ENCODE measurements at places on chromosomes 1 and 21.

DNA sequence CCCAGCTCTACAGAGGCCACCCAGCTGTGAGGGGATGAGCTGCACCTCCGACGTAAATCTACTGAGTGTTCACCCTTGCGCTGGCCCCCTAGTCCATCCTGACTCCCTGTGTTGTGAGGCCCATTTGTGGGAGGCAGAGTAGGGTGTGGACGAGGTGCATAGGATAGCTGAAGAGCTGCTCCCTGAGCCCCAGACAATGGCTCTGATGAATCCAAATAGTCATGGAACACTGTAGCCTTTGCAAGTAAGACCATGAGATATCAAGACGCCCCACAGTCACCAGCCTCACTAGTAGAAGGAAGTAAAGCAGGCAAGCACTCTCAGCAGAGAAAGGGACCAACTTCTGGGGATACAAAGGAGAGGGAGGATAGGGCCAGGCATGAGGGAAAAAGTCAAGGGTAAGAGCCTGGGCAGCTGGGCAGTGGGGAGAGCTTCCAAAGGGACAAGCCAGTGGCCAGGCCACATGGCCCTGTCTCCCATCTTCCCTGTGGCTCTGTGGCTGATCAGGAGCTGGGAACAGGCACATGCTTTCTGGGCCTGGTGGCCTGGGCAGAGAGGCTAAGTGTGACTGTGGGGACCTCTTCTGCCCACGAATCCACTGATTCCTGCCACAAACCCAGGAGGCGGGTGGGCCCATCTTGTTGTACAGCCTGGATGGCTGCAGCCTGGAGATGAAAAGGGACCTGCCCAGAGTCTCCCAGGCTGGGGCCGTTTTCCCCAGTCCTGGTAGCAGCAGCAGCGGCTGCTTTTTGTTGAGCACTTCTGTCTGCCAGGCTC lies 55.5 kb upstream of the EPS8L3 start:
- DNase-seq, result no peak

DNA sequence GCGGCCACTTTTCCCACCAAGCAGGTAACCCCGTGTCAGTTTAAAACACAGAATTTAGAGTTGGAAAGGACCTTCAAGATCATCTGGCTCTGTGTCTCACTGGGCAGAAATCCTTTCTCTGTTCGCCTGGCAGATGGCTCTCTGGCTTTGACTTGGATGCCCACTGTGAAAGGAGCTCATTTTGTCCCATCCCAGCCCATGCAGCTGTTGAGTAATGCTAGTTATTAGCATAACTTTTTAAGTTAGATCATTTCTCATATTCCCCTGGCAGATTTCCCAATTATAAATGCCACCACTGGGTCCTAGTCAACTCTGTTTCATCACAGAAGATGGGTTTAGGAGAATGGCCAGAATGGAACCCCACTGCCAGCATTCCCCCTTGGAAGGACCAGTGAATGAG lies 55.9 kb downstream of the SLC35F3 start:
- no peak for DNase-seq

- no peak for DNase-seq
Observed at GRCh38 chr21:28798798-28799197, 193.9 kb downstream of the LTN1 start.

DNA sequence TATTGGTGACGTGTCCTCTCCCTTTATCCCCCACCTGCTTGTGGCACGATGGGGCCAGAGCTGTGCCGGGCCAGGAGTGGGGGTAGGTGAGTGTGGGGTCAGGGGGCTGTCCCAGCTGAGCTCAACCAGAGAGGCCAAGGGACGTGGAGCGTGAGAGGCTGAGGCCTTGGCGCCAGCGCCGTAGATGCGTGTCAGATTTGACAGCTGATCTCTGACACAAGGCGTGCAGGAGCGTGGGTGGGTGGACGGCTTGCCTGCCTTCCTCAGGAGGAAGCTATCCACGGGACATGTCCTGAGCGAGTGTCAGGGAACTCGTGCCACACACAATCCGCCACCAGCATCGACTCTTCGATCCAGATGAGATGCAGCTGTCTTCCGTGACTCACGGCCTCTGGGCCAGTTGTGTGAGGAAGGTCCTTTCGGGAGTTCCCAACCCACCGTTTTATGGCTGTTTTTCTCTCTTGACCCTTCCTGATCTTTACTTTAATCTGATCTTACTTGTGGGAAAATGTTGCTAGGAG lies 56.7 kb downstream of the SPSB1 start:
- DNase-seq, result no peak

DNA sequence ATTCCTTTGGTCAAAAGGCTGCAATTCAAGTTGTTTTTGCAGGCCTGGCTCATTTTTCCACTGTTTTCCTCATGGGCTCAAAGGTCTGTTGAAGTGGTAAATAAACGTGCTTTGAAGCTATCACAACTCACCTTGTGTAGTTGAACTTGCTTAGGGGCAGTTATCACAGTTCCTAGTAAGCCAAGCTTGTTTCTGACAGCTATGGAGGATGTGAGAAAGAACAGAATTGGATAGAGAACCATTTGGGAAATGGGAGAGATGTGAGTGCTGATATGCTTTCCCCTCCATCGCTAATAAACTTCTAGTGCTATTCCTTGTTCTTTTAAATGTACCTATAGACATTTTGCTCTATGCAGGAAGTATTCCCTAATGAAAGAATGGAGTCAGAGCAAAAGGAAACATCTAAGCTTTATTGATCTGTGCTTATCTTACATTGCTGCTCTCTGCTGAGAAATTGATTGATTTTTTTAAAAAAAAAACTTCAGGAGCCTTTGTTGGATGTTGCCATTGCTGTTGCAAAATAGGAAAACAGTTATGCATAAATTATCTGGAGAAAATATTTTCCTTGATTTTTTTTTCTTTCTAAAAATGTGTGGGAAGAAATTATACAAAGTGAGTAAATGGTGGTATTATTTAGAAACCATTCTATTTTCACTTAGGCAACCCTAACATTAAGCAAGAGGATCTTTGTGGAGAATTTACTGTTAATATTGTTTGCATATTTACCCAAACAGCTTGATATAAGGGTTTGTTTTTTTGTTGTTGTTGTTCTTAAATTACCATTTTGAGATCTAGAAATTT lies 118.2 kb downstream of the MAGI3 start:
- no peak for DNase-seq

DNA sequence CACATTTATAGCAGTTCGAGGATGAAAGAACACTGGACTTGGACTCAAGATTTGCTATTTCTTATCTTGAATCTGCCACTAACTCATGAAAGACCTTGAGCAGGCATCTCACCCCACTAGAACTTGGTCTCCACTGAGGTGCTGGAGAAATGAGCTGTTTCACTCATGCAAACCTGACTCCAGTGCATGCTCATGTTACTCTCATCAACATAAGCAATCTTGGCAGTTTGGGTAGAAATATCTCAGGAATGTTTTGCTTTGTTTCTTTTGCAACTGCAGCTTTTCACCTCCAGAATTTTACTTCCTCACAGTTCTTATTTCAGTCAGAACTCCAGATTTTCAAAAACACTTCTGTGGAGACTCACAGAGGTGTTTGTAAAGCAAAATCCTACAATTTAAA lies 46.2 kb upstream of the DAB1 start:
- DNase-seq, result no peak

GRCh38 chr21:25328736-25329135 lies 278.5 kb downstream of the MRPL39 start:
- no peak for DNase-seq

GRCh38 chr1:118990513-118991152 lies 2.5 kb upstream of the TBX15 start:
- DNase-seq, result no peak

GRCh38 chr1:160623227-160623633 lies 23.6 kb downstream of the SLAMF1 start:
- peak; percentile 58 for DNase-seq

DNA sequence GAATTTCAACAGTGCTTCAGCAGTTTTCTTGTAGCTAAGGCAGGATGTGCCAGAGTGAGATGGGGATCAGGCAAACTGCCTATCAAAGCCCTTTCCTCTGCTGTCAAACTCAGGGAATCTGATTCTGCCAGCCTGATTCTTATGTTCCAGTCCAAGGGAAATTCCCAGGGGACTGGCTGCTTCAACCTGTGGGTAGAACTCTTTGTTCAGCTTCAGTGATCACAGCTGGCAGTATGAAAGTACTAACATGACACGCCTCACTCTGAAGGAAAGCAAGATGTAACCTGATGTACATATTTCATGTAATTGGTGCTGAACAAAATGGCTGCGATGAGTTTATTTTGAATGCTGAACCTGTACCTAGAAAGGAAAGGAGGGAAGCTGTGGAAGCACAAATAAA lies 40.1 kb upstream of the SLC5A9 start:
- DNase-seq, result no peak

DNA sequence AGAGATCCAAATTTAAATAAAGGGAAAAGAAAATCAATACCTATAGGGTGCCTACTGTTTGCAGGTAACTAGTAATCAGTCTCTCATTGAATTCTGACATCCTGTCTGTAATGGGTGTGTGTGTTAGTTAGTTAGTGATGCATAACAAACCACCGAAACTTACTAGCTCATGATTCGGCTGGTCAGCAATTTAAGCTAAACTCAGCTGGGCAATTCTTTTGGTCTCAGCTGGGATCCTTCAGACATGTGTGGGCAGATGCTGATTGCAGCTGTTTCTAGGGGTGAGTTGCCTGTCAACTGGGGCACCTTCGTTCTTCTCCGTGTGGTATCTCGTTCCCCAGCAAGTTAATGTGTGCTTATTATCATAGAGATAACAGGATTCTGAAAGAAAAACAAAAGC lies 40.2 kb upstream of the ZNF124 start:
- DNase-seq, result no peak

DNA sequence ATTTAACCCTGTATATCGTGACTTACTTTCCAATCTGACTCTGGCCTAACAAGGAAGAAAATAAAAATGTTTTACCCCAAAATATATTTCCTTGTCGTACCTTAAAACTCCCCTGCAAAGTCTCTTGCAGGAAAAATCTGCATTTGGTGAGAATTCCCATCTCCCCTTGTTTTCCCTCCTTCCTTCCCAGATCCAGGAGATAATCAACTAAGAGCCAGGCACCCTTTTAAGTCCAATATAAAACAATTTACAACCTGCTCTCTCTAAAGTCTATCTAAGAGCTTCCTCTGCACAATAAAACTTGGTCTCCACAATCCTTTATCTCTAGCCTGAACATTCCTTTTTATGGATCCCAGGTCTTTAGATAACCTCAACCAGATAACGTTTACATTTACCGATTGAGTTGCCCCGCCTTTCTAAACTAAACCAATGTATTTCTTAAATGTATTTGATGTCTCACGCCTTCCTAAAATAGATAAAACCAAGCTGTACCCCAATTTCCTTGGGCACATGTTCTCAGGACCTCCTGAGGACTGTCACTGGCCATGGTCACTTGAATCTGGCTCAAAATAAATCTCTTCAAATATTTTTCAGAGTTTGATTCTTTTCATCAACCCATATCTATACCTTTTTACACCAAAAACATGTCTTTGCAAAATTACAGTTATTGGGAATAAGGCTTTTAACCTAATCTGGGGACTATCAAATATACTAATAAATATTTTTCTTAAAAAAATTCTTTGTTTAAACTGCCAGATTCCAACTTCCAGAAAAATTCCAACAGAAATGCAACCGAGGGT lies 993 bp downstream of the DDX59 start:
- DNase-seq, result no peak

GRCh38 chr1:2288311-2288710 lies 60.2 kb downstream of the SKI start:
- peak; percentile 42 for DNase-seq

DNA sequence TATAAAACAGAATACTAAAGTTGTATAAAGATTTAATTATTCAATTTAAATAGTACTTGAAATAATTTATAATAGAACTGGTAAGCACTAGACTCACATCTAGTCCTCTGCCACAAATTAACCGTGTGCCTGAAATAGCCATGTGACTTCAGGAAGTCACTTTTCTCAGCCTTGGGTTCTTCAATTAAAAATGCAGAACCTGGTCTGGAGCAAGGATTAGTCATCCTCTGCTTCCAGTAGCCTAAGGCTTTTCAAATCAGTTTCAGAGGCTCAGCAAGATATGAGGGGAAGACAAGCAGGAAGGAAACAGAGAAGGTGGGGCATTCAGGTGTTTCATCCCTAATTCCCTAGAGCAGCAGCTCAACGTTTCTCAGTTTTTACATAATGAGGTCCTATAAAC lies 23.0 kb downstream of the DPH5 start:
- DNase-seq, result no peak

- DNase-seq, result no peak
Observed at GRCh38 chr1:194917769-194918168, 1690.5 kb downstream of the KCNT2 start.

GRCh38 chr1:49319426-49319963 lies 542.8 kb upstream of the BEND5 start:
- no peak for DNase-seq

GRCh38 chr1:89175601-89176256 lies at the start of gene GBP7:
Gene GBP7 (minus strand): TSS chr1:89176003. CDS start chr1:89171935, 4,068 bp downstream.
- DNase-seq, result no peak

- no peak for DNase-seq
Observed at GRCh38 chr1:233543338-233544255, 70.3 kb upstream of the KCNK1 start.

GRCh38 chr1:80363689-80364475 lies 1357.4 kb upstream of the ADGRL4 start:
- DNase-seq, result no peak

GRCh38 chr1:180123463-180123936 lies 31.2 kb upstream of the QSOX1 start:
- DNase-seq, result no peak

GRCh38 chr1:227556288-227556687 lies 7.1 kb upstream of the ZNF678 start:
- DNase-seq, result no peak

- DNase-seq, result peak; percentile 11
Observed at GRCh38 chr1:9410737-9411297, 118.1 kb downstream of the SPSB1 start.

DNA sequence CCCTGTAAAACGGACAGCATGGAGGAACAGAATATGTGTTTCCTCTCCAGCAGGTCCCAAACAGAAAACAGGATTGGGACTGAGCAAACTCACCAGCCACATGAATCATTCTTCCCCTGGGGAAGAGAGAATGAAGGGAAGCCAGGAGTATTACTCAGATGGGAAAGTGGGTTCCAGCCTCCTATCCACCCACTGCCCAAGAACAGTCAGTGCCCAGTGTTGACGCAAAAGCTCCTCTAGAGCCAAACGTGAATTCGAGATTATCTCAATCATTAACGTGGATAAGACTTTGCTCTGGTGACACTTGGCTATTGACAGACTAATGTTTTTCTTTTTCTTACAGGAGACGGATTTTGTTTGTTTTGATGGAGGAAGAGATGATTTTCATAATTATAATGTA lies 9.3 kb downstream of the MIA3 start:
- no peak for DNase-seq

DNA sequence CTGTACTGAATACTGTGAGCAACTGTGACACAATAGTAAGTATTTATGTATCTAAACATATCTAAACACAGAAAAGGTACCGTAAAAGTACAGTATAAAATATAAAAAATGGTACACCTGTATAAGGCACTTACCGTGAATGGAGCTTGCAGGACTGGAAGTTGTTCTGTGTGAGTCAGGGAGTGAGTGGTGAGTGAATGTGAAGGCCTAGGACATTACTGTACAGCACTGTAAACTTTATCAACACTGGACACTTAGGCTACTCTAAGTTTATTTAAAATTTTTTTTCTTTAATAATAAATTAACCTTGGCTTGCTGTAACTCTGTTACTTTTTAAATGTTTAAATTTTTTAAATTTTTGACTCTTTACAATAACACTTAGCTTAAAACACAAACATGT lies 24.5 kb upstream of the SHCBP1L start:
- DNase-seq, result no peak
